ENCODE measurements at places on chromosomes 16 and 17.

- peak overlapping the region; percentile 55 for H3K4me3 ChIP-seq
- H3K4me1 ChIP-seq: peaks cover 28% of the 10 kb centered on the region
- H3K27ac ChIP-seq: no peak overlapping the region
- DNase-seq: no peak
- H3K27me3 ChIP-seq: no peaks in the 10 kb centered on the region
Measured at GRCh38 chr16:67177743-67178699, 5.7 kb downstream of the MATCAP1 start.

GRCh38 chr17:36088670-36089338 lies 1.1 kb downstream of the CCL3 start:
- no peak for DNase-seq
- H3K4me1 ChIP-seq: peaks cover 47% of the 10 kb centered on the region
- H3K27ac ChIP-seq: peak overlapping the region; percentile 87
- no peaks in the 10 kb centered on the region for H3K36me3 ChIP-seq
- H3K4me3 ChIP-seq: peak overlapping the region; percentile 64

DNA sequence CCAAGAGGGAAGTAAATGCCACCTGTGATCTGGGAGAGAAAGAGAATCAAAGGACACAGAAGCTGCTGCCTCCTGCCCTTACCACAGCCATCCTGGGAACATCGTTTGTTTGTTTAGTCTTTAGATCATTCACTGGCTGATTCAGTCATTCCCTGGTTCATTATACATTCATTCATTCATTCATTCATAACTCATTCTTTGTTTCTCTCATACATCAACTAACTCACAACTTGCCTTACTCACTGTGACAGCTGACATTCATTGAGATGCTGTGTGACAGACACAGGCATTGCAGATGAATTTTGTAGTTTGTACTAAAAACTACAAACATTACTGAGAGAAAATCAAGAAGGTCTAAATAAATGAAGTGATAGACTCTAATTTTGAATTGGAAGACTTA lies 291.0 kb upstream of the TNRC6C start:
- no peak overlapping the region for H3K4me3 ChIP-seq
- H3K27me3 ChIP-seq: no peaks in the 10 kb centered on the region
- peak overlapping the region; percentile 10 for H3K27ac ChIP-seq
- no peaks in the 10 kb centered on the region for H3K36me3 ChIP-seq
- DNase-seq: no peak
- H3K4me1 ChIP-seq: no peaks in the 10 kb centered on the region

GRCh38 chr17:31318298-31318801 lies 3.1 kb downstream of the EVI2A start:
- no peaks in the 10 kb centered on the region for H3K27me3 ChIP-seq
- DNase-seq: peak; percentile 63
- no peaks in the 10 kb centered on the region for H3K36me3 ChIP-seq
- H3K4me1 ChIP-seq: peaks cover 15% of the 10 kb centered on the region
- peak overlapping the region; percentile 95 for H3K27ac ChIP-seq
- peak overlapping the region; percentile 61 for H3K4me3 ChIP-seq

GRCh38 chr17:48213797-48214196 lies 106.2 kb downstream of the SNX11 start:
- DNase-seq: no peak
- H3K27me3 ChIP-seq: no peaks in the 10 kb centered on the region

GRCh38 chr17:57849163-57849873 lies 526 bp downstream of the MRPS23 start:
- peak overlapping the region; percentile 71 for H3K27ac ChIP-seq
- no peaks in the 10 kb centered on the region for H3K27me3 ChIP-seq
- peak overlapping the region; percentile 90 for H3K4me3 ChIP-seq
- peaks cover 9% of the 10 kb centered on the region for H3K36me3 ChIP-seq
- no peak for DNase-seq
- H3K4me1 ChIP-seq: peaks cover 8% of the 10 kb centered on the region

DNA sequence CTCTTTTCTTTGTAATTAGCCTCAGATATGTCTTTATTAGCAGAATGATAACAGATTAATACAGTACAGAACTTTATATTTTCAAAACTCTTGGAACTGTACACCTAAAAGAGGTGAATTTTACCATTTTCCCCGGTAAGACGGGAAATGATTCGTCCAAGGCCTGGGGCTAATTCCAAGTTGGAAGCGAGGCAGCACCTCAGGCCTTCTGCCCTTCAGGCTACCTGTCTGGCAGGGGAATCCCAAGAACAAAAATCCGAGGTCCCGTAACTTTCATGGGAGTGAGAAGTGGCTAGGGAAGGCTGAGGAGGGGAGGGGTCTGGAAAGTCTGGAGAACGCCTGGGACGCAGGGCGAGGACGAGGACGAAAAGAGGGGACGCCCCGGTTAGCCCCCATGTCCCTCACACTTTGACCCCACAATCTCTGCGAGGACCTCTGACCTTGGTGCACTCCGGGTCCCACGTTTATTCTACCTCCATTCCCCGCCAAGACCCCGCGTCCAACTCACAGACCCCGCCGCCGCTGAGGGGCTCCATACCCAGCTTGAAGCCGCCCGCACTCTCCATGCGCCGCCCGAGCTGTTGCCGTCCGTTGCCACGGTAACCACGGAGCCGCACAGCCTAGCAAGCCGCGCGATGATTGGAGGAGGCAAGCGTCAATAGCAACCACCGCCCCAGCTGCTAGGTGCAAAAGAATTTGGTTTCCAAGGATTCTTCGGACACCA lies at the start of gene HYDIN:
TSS of gene HYDIN (minus strand) at position 601 of the 724 bp plus-strand sequence. CDS start 43,827 bp downstream, outside the sequence.
- H3K4me1 ChIP-seq: no peaks in the 10 kb centered on the region
- H3K27ac ChIP-seq: no peak within 1 kb of the TSS
- H3K27me3 ChIP-seq: no peaks in the 10 kb centered on the region
- H3K36me3 ChIP-seq: no peaks in the 10 kb centered on the region
- DNase-seq: no peak

GRCh38 chr17:59756236-59756818 lies 48.9 kb downstream of the VMP1 start:
- no peak overlapping the region for H3K4me3 ChIP-seq
- H3K27ac ChIP-seq: no peak overlapping the region
- peaks cover 13% of the 10 kb centered on the region for H3K4me1 ChIP-seq
- no peak for DNase-seq
- H3K27me3 ChIP-seq: no peaks in the 10 kb centered on the region

GRCh38 chr17:42681976-42682721 lies at the start of gene CNTNAP1:
Gene CNTNAP1, plus strand, starts transcription at chr17:42682531. Its CDS starts 299 bp downstream, at chr17:42682830.
- peak within 1 kb of the TSS; percentile 83 for H3K27ac ChIP-seq
- peaks cover 19% of the 10 kb centered on the region for H3K4me1 ChIP-seq
- no peaks in the 10 kb centered on the region for H3K27me3 ChIP-seq
- peaks cover 8% of the 10 kb centered on the region for H3K36me3 ChIP-seq

DNA sequence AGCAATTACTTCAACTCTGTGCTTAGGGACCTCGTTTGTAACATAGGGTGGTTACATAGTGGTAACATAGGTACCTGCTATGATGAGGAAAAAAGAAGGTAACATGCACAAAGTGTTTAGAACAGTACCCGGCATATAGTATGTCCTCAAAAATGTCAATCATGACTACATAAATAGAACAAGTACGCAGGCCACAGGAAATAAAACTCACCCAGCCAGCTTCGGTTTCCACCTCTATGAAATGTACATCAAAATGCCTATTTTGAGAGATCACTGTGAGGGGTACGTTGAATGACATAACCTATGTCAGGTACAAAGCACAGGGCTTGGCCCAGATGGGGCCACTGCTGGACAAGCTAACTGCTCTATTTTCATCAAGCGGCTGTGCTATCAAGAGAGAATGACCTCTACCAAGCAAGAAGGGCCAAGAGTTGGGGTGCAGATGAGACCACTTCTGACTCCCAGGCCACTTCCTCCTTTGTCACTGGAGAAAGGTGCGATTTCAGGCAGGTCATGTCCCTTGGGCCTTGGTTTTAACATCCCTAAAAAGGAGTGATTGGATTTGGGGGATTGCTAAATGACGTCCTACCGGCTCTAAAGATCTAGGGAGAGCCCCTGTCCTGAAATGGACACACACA lies 45.4 kb downstream of the WSB1 start:
- peaks cover 41% of the 10 kb centered on the region for H3K4me1 ChIP-seq
- peak overlapping the region; percentile 78 for H3K27ac ChIP-seq
- H3K27me3 ChIP-seq: no peaks in the 10 kb centered on the region
- DNase-seq: peak; percentile 44

GRCh38 chr16:46885960-46886763 lies 2.0 kb downstream of the GPT2 start:
- 0 out of 2 replicates have a peak, but pooled peaks cover 2% of the 10 kb centered on the region for H3K27me3 ChIP-seq
- no peak for DNase-seq
- no peaks in the 10 kb centered on the region for H3K36me3 ChIP-seq
- peaks cover 18% of the 10 kb centered on the region for H3K4me1 ChIP-seq

DNA sequence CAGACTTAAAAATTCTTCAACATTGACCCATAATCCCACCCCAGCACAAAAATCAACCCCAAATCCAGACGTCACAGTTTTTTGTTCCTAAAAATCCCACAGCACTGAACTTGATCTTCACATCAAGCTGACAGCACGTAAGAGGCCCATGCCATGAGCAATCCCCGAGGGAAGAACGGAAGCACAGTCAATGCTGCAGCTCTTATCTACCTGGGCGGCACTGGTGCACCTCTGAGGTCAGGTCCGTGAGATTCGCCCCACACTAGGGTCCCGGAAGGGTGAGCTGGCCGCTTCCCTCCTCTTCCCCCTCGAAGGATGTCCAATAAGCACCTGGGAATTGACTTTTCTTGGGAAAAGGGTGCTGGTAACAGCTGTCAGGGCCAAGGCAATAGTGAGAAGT lies 11.3 kb upstream of the ITGAE start:
- peaks cover 17% of the 10 kb centered on the region for H3K36me3 ChIP-seq
- no peak overlapping the region for H3K27ac ChIP-seq
- H3K4me3 ChIP-seq: no peak overlapping the region

GRCh38 chr16:70437582-70438557 lies 1.0 kb downstream of the ST3GAL2 start:
- H3K36me3 ChIP-seq: peaks cover 4% of the 10 kb centered on the region
- peak overlapping the region; percentile 71 for H3K27ac ChIP-seq
- no peak for DNase-seq
- H3K27me3 ChIP-seq: no peaks in the 10 kb centered on the region
- H3K4me1 ChIP-seq: peaks cover 33% of the 10 kb centered on the region

GRCh38 chr17:5248821-5249479 lies 14.3 kb upstream of the SCIMP start:
- DNase-seq: no peak
- no peak overlapping the region for H3K4me3 ChIP-seq
- 0 out of 2 replicates have a peak, but pooled peaks cover 3% of the 10 kb centered on the region for H3K4me1 ChIP-seq
- no peaks in the 10 kb centered on the region for H3K36me3 ChIP-seq
- no peak overlapping the region for H3K27ac ChIP-seq

- H3K4me3 ChIP-seq: no peak overlapping the region
- H3K4me1 ChIP-seq: no peaks in the 10 kb centered on the region
- H3K27me3 ChIP-seq: no peaks in the 10 kb centered on the region
- no peaks in the 10 kb centered on the region for H3K36me3 ChIP-seq
Measured at GRCh38 chr16:20300312-20301097, 26.8 kb downstream of the GP2 start.

- H3K27me3 ChIP-seq: no peaks in the 10 kb centered on the region
- no peak overlapping the region for H3K4me3 ChIP-seq
- no peaks in the 10 kb centered on the region for H3K4me1 ChIP-seq
- peaks cover 20% of the 10 kb centered on the region for H3K36me3 ChIP-seq
- no peak overlapping the region for H3K27ac ChIP-seq
Measured at GRCh38 chr16:69143116-69143515, 10.7 kb downstream of the UTP4 start.

DNA sequence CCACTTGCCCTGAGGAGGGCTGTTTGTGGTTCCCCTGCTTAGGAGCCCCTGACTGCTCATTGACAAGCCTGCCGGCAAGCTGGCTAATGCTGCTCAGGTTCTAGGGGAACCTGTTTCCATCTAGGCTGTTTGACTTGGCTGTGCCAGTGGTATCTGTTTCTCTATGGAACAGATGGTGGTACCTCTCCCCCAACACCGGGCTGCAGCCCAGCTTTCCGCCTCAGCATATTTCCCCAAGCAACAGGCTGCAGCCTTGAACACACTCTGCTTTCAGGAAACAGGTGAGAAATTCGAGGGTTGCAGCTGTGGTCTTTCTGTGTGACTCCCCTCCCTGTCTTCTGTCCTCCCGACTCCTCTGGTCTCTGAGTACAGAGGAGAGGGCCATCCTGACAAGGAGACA lies 132.3 kb downstream of the TMEM132E start:
- no peaks in the 10 kb centered on the region for H3K36me3 ChIP-seq
- H3K27me3 ChIP-seq: 0 out of 2 replicates have a peak, but pooled peaks cover 1% of the 10 kb centered on the region
- H3K4me3 ChIP-seq: no peak overlapping the region
- H3K27ac ChIP-seq: no peak overlapping the region
- no peaks in the 10 kb centered on the region for H3K4me1 ChIP-seq
- no peak for DNase-seq

DNA sequence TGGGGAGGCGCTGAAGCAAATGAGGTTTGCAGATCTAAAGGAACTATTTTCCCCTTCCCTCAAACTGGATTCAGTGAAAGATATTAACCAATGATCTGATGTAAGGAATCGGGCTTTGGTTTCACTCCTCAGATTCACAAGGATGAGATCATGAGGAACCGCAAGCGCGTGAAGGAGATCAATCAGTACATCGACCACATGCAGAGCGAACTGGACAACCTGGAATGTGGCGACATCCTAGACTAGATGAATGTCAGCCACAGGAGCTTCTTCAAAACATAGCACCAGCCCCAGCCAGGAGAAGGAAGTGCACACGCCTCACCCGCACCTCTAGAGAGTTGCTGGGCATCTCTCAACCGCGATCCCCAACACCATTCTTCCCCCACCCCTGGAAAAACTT lies 22.5 kb downstream of the ATPAF2 start:
- DNase-seq: no peak
- H3K27ac ChIP-seq: no peak overlapping the region
- no peaks in the 10 kb centered on the region for H3K27me3 ChIP-seq
- no peaks in the 10 kb centered on the region for H3K4me1 ChIP-seq
- H3K36me3 ChIP-seq: peaks cover 13% of the 10 kb centered on the region
- no peak overlapping the region for H3K4me3 ChIP-seq

DNA sequence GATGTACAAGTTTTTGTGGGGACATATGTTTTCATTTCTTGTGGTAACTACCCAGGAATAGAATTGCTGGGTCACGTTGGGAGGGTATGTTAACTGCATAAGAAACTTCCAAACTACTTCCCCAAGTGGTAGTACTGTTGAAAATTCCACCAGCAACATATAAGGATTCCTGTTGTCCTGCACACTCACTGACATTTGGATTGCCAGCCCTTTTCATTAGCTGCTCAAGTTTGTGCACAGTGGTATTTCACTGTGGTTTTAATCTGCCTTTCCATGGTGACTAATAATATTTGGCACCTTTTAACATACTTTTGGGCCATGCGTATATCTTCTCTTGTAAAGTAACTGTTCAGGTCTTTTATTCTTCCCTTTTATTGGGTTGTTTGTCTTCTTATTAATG lies 103.3 kb downstream of the GNAO1 start:
- H3K4me1 ChIP-seq: no peaks in the 10 kb centered on the region
- no peak overlapping the region for H3K4me3 ChIP-seq
- no peak overlapping the region for H3K27ac ChIP-seq
- H3K36me3 ChIP-seq: no peaks in the 10 kb centered on the region

Data from GM12878 (cell line).